ENCODE measurements at places on chromosomes 6 and 20. TPM values are rescaled to one million over a fixed set of nuclear protein-coding genes. Genes with fewer than 3 reads are reported as not detected.

GRCh38 chr20:45742596-45742995, 20.4 kb downstream of the SPINT4 start:
- H3K36me3 ChIP-seq = no peaks in the 10 kb centered on the region
- no peaks in the 10 kb centered on the region for H3K27me3 ChIP-seq
- no peak overlapping the region for H3K27ac ChIP-seq
- DNase-seq = no peak
- no peak overlapping the region for H3K4me3 ChIP-seq
- H3K4me1 ChIP-seq = no peaks in the 10 kb centered on the region

DNA sequence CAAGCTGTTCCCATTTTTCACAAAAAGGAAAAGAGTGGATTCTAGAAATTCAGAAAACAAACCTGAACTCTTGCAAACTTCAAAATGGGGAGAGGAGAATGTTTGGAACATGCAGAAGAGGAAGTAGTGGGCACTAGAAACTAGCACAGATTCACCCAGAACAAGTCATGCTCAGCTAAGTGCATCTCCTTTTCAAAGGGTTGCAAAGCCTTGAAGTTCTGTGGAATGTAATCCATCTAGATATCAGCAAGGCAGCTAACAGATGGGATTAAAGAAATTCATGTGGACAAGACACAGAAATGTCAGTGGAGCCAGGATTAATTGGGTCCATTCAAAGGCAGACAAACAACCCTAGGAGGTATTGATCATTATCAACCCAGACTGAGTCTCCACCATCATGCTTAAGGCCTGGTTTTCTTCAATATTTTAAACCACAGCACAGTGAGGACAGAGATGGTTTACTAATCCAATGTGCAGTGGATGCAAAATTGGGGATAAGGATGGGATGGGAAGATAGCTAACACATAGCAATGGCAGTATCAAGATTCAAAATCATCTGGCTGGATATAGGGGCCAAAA, 31.3 kb downstream of the KCNK5 start:
- no peaks in the 10 kb centered on the region for H3K4me1 ChIP-seq
- no peak overlapping the region for H3K4me3 ChIP-seq
- no peaks in the 10 kb centered on the region for H3K36me3 ChIP-seq
- H3K27me3 ChIP-seq = no peaks in the 10 kb centered on the region

DNA sequence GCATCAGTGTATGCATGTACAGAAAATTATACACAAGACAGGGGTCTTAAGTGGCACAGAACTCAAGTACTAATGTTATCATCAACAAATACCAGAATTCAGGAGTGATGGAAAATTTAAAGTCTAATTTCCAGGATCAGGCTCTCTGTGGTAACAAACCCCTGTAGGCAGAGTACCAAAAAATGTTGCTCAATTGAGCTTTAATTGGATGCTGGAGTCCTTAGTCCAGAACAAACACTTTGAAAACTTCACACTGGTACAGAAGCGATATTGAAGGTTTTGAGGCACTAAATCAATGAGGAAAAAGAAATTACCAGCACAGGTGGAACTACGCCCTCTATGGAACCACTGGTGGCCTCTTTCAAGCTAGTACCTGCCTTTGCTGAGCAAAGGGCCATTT, 113.1 kb downstream of the FOXC1 start:
- no peaks in the 10 kb centered on the region for H3K4me1 ChIP-seq
- no peak overlapping the region for H3K4me3 ChIP-seq
- H3K36me3 ChIP-seq = no peaks in the 10 kb centered on the region

The BANF2 gene
- total RNA-seq = not detected

- no peak for DNase-seq
- no peaks in the 10 kb centered on the region for H3K4me1 ChIP-seq
- H3K27ac ChIP-seq = no peak overlapping the region
- H3K27me3 ChIP-seq = no peaks in the 10 kb centered on the region
- no peak overlapping the region for H3K4me3 ChIP-seq
- no peaks in the 10 kb centered on the region for H3K36me3 ChIP-seq
These were observed 113.7 kb upstream of the DTNBP1 start for GRCh38 chr6:15776458-15776980.

- DNase-seq = no peak
- H3K27ac ChIP-seq = no peak overlapping the region
- no peaks in the 10 kb centered on the region for H3K27me3 ChIP-seq
These were observed 71.9 kb downstream of the EYA4 start for GRCh38 chr6:133313068-133313467.

DNA sequence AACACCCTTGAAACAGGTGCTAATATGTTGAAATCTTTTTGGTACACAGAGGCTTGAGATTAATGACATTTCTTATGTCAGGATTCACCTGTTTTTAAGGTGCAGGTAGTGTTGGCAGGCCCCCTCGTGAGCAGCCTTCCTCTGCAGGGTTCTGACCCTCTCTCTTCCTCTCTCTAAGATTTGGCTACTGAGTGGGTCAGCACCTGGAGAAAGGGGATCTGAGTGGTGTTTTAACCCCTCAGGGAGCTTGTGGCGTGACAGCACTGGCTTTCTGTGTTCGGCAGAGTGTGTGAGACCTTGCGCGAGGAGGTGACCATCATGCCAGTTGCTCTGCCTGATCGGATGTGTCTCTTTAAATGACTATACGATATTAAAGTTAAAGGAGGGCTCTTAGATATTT, 37.1 kb downstream of the HIVEP1 start:
- DNase-seq = no peak
- no peaks in the 10 kb centered on the region for H3K4me1 ChIP-seq
- H3K36me3 ChIP-seq = no peaks in the 10 kb centered on the region
- no peak overlapping the region for H3K27ac ChIP-seq
- no peak overlapping the region for H3K4me3 ChIP-seq

The OR12D3 gene
- not detected for total RNA-seq

DNA sequence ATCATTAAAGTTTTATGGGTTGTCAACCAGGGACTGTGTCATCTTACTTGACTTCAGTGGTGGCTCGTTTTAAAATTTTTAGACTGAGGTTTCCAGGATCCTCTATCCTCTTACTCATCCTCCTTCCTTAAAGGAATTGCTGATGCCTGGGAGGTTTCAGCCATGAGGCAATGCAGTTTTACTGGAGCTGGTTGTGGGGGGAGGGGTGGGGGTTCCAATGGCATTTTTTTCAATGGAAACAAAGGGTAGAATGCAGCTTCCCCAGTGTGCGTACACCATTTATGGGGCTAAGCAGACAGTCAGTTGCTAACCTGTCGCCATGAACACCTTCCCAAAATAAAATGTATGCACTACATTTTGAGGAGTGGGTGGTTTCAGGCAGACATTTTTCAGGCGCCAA, 88.0 kb downstream of the METTL24 start:
- no peak for DNase-seq
- no peak overlapping the region for H3K4me3 ChIP-seq
- no peaks in the 10 kb centered on the region for H3K27me3 ChIP-seq
- H3K36me3 ChIP-seq = peaks cover 3% of the 10 kb centered on the region
- no peaks in the 10 kb centered on the region for H3K4me1 ChIP-seq

DNA sequence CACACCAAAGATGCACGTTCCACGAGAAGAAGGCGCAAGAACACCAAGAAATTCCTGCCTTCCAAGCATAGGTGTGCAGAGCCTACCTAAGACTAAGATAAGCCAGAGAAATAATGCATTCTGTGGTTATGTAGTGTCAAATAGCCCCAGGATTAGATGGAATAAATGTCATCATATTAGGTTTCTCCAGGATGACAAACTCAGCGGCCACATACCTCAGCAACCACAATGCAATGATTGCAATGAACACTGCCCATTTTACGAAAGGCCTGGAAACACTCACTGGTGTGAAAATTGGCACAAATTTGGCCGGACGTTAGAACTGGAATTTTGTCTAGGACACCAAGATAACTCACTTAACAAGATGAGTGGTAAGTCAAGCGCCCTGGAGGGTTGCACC, 129.7 kb downstream of the SLC22A3 start:
- DNase-seq = no peak
- no peak overlapping the region for H3K4me3 ChIP-seq

The ALDH5A1 gene
- total RNA-seq = 2.8 TPM

Data from sigmoid colon (tissue), 7 donors.